Chondrocyte (in vitro differentiated cells): ENCODE measurements at places on chromosomes 11 and 22. TPM values are rescaled to one million over a fixed set of nuclear protein-coding genes. Genes with fewer than 3 reads are reported as not detected.

The OR6X1 gene
- total RNA-seq, result not detected in 3 replicates

The SYCE3 gene
- not detected in 3 replicates for total RNA-seq

The OR5AS1 gene
- total RNA-seq, result not detected in 3 replicates

The SCT gene
- 0.72 TPM in 1 of 3 replicates, not detected in the others for total RNA-seq

The SLC15A3 gene
- total RNA-seq, result 0.54 to 1.6 TPM (median 0.62 TPM) in 3 replicates

The OR51B4 gene
- total RNA-seq, result not detected in 3 replicates

The SAA1 gene
- total RNA-seq, result not detected in 3 replicates

The CALCA gene
- not detected in 3 replicates for total RNA-seq

The MOGAT2 gene
- not detected in 3 replicates for total RNA-seq

The ZBTB16 gene
- total RNA-seq, result 18.5 to 22.0 TPM (median 21.9 TPM) in 3 replicates

The C11orf54 gene
- total RNA-seq, result 11.6 to 20.5 TPM (median 13.3 TPM) in 3 replicates

The SEPTIN3 gene
- total RNA-seq, result 0.87 to 0.92 TPM (median 0.92 TPM) in 3 replicates

The SEPTIN5 gene
- 113 to 214 TPM (median 197 TPM) in 3 replicates for total RNA-seq

The SH3BP1 gene
- total RNA-seq, result 1.6 to 2.7 TPM (median 2.4 TPM) in 3 replicates

The MMP8 gene
- not detected in 3 replicates for total RNA-seq

The WBP2NL gene
- not detected in 3 replicates for total RNA-seq

The RASGRP2 gene
- total RNA-seq, result 4.7 to 11.4 TPM (median 10.1 TPM) in 3 replicates

The ENTHD1 gene
- not detected in 3 replicates for total RNA-seq

The PGR gene
- total RNA-seq, result not detected in 3 replicates

The TAF10 gene
- 80.9 to 124 TPM (median 82.8 TPM) in 3 replicates for total RNA-seq

The HTR3B gene
- not detected in 3 replicates for total RNA-seq

The NXPE4 gene
- not detected in 3 replicates for total RNA-seq

The CFAP300 gene
- 2.5 to 3.6 TPM (median 3.0 TPM) in 3 replicates for total RNA-seq

The POU2AF3 gene
- total RNA-seq, result not detected in 3 replicates

The VPS37C gene
- total RNA-seq, result 15.3 to 20.5 TPM (median 19.6 TPM) in 3 replicates

The OR5AN1 gene
- total RNA-seq, result not detected in 3 replicates

The CBY1 gene
- 29.9 to 44.5 TPM (median 33.5 TPM) in 3 replicates for total RNA-seq

The DRICH1 gene
- not detected in 3 replicates for total RNA-seq

The RAB39A gene
- not detected in 3 replicates for total RNA-seq

The PI4KA gene
- 68.3 to 87.9 TPM (median 72.3 TPM) in 3 replicates for total RNA-seq

The SLC7A4 gene
- 0.22 to 0.28 TPM in 2 of 3 replicates, not detected in the other for total RNA-seq

The OR9G1 gene
- total RNA-seq, result not detected in 3 replicates

The KIRREL3 gene
- total RNA-seq, result 1.2 to 1.6 TPM (median 1.5 TPM) in 3 replicates

The FIBIN gene
- total RNA-seq, result 98.5 to 258 TPM (median 102 TPM) in 3 replicates

The CTSW gene
- total RNA-seq, result not detected in 3 replicates

The SPINDOC gene
- total RNA-seq, result 25.4 to 36.0 TPM (median 32.2 TPM) in 3 replicates

The SLC22A25 gene
- not detected in 3 replicates for total RNA-seq

The PPP6R2 gene
- total RNA-seq, result 46.2 to 53.1 TPM (median 47.1 TPM) in 3 replicates

The CD3E gene
- not detected in 3 replicates for total RNA-seq

The AGBL2 gene
- total RNA-seq, result 0.18 to 0.58 TPM (median 0.40 TPM) in 3 replicates

The ANO5 gene
- 0.18 to 0.20 TPM in 2 of 3 replicates, not detected in the other for total RNA-seq

The TMEM123 gene
- total RNA-seq, result 94.9 to 119 TPM (median 105 TPM) in 3 replicates

The SCGB1C1 gene
- not detected in 3 replicates for total RNA-seq

The PLAAT2 gene
- total RNA-seq, result not detected in 3 replicates

The SLC22A8 gene
- total RNA-seq, result not detected in 3 replicates
